ENCODE measurements at places on chromosomes 4 and X.

- no peak for DNase-seq
Measured at GRCh38 chr4:77078401-77078800, 2.6 kb upstream of the CCNI start.

- DNase-seq: no peak
Measured at GRCh38 chr4:168397611-168398169, 79.1 kb upstream of the DDX60 start.

DNA sequence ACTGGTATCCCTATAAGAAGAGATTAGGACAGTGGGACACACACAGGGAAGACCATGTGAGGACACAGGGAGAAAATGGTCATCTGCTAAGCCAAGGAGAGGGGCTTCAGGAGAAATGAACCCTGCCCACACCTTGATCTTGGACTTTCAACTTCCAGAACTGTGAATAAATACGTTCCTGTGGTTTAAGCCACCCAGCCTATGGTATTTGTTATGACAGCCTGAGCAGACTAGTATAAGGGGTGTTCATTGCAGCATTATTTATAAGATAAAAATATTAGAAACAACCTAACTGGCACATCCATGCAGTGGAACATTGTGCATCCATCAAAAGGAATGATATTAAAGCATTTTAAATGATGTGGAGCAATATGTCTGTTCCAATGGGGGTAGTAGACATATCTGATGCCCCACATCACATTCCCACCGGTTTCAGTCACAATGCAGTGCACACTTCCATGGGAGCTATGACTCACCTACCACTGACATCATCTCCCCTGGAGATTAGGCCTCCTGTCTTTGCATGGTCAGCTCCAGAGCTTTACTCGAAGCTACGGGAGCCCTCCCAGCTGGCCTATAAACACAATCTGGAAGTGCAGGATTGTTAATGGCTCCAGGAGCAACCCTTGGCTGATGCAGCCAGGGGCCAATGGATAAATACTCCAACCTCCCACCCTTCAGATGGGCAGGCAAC lies 38.9 kb upstream of the MAMLD1 start:
- DNase-seq: peak; percentile 92

DNA sequence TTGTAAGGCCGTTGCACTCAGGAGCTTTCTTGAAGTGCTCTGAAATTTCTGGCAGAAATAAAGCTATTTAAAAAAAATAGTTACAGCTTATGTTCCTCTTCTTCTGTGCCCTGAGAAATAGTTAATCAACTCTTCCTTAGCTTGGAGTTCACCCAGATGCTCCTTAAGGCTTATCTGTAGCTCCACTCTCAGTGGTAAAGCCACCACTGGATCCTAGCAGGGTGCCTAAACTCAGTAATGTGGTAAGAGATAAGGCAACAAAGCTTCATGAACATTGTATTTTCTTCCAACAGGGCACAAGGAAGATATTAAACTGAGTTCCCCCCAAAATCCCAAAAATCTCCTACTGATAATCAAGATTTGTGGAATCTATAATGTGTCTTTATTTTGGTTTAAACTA lies 299.5 kb downstream of the MAPK10 start:
- DNase-seq: no peak

- DNase-seq: no peak
Measured at GRCh38 chrX:150167482-150168324, 195.4 kb upstream of the MAMLD1 start.

- peak; percentile 61 for DNase-seq
Measured at GRCh38 chr4:182246401-182247205, 3.4 kb downstream of the TENM3 start.

- DNase-seq: no peak
Measured at GRCh38 chr4:150411520-150411919, 170.4 kb upstream of the MAB21L2 start.

GRCh38 chr4:76090241-76090691 lies 15.8 kb downstream of the ART3 start:
- peak; percentile 82 for DNase-seq

- peak; percentile 1 for DNase-seq
Measured at GRCh38 chrX:63855896-63856295, 70.9 kb upstream of the ARHGEF9 start.

GRCh38 chr4:103934178-103934789 lies 214.5 kb upstream of the TACR3 start:
- peak; percentile 31 for DNase-seq

- DNase-seq: no peak
Measured at GRCh38 chrX:134244043-134244442, 7.1 kb downstream of the CCDC160 start.

DNA sequence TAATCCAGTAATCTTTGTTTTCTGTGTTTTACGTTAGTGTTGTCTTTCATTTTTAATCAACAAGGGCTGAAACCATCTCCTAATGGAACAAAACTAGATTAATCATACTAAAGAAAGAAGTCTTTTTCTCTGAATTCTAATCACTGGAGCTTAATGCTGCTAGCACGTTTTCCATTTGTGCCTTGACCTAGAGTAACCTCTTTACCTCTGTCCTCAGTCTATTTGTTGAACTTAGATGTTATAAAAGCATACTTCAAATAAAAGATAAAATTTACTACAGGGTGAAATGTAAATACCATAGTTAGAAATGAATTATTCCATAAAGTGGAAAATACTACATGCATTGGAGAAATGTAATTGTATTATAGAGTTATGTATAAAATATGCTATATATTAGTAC lies 207.1 kb downstream of the NKX6-1 start:
- no peak for DNase-seq

DNA sequence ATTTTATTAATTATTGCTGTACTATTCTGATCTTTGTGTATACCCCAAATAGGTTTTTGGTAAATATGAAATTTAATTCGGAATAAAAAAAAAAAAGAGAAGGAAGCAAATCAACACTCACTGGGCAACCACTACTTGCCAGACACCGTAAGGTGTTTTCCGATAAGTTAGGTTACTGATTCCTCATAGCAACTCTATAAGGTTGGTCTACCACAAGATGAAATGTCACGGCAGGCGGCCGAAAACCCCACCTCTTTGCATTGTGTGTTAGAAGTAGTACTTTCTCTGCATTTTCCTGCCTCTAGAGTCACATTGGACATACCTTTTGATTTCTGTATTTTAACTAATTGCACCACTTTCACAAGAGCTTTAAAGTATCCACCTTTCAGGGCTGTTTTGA lies 44.5 kb upstream of the RASGEF1B start:
- DNase-seq: no peak

DNA sequence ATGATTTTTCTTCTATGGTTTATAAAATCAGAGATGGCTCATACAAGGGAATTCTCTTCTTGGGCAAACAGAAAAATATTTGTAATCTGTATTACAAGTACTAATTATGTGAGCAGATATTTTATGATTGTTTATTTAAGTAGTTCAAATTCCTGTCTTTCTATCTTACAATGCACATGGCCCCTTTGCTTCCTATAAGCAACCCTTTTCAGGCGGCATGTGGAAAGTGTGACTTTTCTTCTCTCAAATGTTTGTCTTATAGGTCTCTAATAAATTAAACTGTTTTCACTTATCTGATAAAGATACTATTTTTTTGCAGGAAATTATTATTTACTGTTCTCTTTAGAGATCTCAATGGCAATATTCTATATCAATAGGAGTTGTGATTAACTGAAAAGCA lies 259.3 kb upstream of the MAGEB18 start:
- DNase-seq: no peak

- DNase-seq: no peak
Measured at GRCh38 chrX:153590961-153591956, 7.7 kb downstream of the CCNQ start.

- DNase-seq: no peak
Measured at GRCh38 chr4:44646151-44646550, 5.3 kb downstream of the YIPF7 start.

DNA sequence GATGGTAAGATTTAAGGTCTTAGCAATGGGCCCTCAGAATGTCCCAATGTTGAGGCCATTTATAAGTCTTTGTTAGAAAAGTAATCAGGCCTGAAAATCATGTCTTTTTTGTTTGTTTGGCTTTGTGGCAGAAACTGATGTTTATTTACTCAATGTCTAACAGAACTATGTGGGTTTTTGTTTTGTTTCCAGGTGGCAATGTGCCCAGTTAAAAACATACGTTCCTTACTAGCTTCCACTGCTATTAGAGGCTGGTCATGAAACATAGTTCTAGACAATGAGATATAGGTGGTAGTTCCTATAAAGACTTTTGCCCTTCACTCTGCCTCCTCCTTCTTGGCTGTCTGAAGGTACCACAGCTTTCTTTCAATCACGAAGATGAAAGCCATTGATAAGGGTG lies 108.8 kb downstream of the C4orf51 start:
- no peak for DNase-seq

- DNase-seq: peak; percentile 62
Measured at GRCh38 chr4:91963486-91963885, 340.3 kb upstream of the GRID2 start.

- DNase-seq: no peak
Measured at GRCh38 chr4:38711066-38711465, 47.1 kb downstream of the KLF3 start.

- DNase-seq: no peak
Measured at GRCh38 chr4:123423819-123424218, 27.2 kb downstream of the SPRY1 start.

- DNase-seq: no peak
Measured at GRCh38 chr4:177740563-177740962, 298.3 kb upstream of the AGA start.

DNA sequence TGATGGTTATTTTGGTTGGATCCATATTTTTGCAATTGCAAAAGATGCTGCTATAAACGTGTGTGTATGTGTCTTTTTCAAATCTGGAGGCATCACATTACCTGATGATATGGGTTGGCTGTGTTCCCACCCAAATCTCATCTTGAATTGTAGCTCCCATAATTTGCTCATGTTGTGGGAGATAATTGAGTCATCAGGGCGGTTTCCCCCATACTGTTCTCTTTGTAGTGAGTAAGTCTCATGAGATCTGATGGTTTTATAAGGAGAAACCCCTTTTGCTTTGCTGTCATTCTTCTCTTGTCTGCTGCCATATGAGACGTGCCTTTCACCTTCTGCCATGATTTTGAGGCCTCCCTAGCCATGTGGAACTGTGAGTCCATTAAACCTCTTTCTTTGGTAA lies 33.4 kb downstream of the APOOL start:
- no peak for DNase-seq

- no peak for DNase-seq
Measured at GRCh38 chrX:107704587-107704986, 71.0 kb downstream of the TSC22D3 start.

- no peak for DNase-seq
Measured at GRCh38 chr4:21827575-21827974, 121.0 kb downstream of the KCNIP4 start.

DNA sequence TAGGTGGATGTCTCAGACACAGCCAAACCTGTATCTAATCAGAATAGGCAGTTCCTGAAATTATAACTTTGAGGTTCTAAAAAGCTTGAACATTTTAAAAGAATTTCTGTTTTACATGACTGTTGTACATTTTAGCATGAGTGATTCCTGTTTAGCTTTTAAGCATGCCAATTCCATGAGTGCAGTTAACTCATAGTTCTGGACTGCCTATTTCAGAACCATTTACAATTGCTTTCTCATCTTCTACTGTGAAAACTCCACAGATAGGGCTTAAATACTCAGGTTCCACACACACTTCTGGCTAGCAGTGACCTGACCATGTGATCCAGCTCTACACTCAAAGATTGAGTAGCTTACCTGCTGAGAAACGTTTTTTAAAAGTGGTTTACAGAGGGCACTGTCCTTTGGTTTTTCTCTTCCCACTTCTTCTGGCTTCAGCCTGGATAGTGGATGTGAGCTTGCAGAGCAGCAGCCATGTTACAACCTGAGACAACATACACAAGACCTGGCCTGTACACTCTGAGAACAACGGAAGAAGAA lies 280.8 kb downstream of the ANKRD50 start:
- DNase-seq: no peak

- peak; percentile 71 for DNase-seq
Measured at GRCh38 chr4:151641167-151641566, 119.6 kb downstream of the GATB start.

DNA sequence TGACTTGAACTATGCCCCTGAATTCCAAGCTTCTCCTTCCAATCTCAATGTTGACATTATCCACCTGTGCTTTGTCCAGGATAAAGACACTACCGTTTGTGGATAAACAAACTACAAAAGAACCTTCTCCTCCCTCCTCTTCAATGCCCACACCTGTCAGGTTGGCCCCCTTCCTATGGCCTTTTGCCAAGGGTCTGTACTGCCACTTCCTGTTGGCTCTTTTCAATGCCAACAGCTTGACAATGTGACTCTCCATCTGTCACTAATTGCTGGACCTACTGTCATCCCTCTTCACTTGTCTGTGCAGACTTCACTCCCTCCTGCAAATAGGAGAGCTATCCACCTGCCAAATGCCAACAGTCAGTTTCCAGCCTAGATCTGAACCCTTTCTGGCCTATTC lies 35.8 kb upstream of the MID1 start:
- no peak for DNase-seq

DNA sequence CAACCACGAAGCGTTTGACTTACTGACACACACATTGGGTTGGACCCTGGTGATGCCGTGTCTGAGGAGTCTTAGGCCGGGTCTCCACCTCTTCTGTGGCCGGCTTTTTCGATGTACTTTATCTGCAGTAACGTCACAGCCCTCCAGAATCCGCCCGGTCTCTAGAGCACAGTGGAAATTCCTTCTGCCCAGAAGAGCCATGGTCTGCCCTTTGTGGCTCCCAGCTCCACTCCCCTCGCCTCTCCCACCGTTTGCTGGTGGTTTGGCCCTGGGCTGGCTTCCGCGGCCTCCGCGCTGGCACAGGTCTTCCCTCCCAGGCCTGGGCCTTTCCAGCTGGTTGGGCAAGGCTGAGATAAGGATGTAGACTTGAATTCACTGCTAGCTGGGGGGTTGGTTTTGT lies 4.3 kb downstream of the MAEA start:
- DNase-seq: no peak

- DNase-seq: no peak
Measured at GRCh38 chr4:59243038-59243437, 1957.1 kb upstream of the ADGRL3 start.

DNA sequence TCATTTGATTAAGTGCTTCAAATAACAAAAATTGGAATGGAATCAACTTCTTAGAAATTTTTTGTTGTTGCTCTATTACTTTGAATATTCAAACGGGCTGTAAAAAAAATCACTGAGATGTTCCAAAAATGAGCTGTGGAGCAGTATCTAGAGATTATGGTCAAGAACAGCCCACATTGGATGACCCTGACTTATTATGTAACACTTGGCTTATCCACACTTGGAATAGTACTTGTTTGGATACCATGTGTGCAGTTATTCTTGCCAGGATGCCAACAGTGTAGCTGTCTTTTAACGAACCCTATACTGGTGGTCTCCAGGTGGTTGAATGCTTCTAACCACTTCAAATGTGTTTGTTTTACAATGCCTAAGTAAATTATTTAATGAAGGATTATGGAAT lies 64.9 kb upstream of the CAMK2D start:
- no peak for DNase-seq

All from RPMI7951 (cell line).